ENCODE measurements at places on chromosomes 4 and X.

DNA sequence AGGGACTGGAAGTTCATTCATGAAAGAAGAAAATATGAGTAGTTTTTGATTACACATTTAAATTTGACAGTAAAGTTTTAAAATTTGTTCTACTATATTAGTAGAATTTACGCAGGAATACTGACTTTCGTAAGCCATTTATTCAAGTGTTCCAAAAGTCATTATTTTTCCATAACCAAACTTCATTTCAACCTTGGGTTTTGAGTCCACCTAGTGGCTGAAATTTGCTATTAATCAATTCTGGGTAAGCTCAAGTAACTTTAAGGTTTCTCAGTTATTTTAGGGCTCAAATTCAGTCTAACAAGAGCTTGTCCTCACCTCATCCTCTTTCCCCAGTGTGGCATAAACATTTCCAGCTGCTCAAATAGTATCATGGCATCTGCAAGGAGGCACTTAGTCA is 175.4 kb downstream of the SH3BGRL start:
- DNase-seq, result peak; percentile 18

DNA sequence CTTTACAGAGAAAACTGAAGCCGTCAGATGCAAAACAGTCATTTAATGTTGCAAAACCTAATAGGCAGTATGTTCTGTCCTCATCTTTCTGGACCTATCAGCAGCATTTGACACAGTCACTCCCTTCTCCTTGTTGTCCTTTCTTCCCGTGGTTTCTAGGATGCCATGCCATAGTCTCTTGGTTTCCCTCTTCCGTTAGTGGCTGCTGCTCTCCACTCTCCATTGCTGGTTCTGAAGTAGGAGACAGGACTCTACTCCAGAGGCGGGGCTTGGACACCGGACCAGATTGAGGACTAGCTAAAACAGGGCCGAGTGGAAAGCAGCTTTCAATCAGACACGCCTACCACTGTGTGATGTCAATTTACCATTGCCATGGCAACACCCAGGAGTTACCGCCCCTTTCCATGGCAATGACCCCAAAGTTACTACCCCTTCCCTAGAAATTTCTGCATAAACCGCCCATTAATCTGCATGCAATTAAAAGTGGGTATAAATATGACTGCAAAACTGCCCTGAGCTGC is 88.8 kb upstream of the CCDC160 start:
- DNase-seq, result no peak

DNA sequence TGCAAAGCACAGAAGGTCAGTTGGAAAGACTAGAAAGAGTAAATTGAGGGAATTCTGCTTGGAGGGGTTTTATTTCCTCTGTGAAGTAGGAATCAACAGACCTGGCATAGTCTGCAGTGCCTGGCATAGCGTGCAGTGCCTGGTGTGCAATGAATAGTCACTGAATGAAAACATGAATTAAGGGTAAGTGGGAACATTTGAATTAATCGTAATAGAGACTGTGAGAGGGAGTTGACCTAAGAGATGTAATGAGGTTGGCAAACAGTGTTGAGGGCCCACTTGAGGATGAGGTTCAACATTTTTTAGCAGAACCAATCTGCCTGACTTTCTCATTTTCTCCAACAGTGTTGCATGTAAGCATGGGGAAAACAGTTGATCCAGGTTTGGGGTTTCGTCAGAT is 377.2 kb upstream of the FTHL17 start:
- peak; percentile 36 for DNase-seq

- DNase-seq, result no peak
Observed at GRCh38 chr4:152577708-152578396, 42.0 kb upstream of the FBXW7 start.

GRCh38 chrX:32896088-32896487 is 315.3 kb downstream of the DMD start:
- DNase-seq, result peak; percentile 66

- DNase-seq, result no peak
Observed at GRCh38 chr4:70564033-70564432, 28.0 kb upstream of the AMBN start.

DNA sequence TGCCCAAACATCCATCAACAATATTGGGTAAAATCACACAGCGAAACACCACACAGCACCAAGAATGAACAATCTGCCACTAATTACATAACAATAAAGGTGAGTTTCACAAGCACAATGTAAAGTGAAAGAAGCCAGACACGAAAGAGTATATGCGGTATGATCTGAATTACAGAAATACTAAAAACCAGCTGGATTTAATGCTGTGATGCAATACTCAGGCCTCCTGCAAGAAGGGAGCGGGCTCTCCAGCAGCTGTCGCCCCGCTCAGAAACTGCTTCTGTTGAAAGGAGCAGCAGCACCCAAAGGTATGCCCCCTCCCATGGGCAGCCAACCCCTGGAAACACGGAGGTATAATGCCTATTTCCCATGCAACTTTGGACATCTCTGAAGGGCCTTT is 77.0 kb downstream of the PAPSS1 start:
- no peak for DNase-seq

GRCh38 chrX:47497271-47497888 is 14.4 kb upstream of the ZNF41 start:
- DNase-seq, result peak; percentile 12

- no peak for DNase-seq
Observed at GRCh38 chr4:119048446-119048845, 87.2 kb upstream of the MYOZ2 start.

- DNase-seq, result no peak
Observed at GRCh38 chrX:120358737-120359456, 3.0 kb upstream of the ATP1B4 start.
